Fibroblast of skin of abdomen (primary cell): ENCODE measurements at places on chromosomes 7 and 10.

DNA sequence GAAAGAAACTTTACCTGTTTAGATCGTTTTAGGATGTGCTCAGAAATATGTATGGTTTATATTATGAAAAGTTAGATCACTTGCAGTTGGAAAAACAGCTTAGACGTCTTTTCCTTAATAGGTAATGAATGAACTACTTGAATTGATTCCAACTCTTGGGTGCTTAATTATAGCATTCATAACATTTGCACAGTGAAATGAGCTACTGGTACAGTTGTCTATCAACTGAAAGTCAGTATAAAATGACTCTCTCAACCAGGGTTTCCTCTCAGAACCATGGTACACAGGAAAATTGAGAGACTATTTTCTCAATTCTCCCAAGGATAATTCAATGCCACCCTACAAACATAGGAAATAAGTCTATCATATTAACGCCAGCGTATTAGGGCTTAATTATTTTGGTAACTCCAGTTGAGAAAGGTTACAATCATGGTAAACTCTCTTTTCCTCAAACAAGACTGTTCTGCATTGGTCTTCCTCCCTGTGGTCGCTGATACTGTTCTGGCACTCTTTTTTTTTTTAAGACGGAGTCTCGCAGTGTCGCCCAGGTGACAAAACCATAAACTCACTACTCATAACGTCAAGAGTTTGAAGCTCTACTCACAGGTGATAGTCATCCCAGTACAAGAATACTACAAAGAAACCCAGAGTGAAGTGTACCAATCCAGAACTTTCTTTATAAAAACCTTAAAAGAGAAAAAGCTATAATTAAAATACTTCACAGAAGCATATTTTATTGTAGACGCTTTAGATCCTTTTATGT is 2.0 kb downstream of the ANLN start:
- no peak for DNase-seq

DNA sequence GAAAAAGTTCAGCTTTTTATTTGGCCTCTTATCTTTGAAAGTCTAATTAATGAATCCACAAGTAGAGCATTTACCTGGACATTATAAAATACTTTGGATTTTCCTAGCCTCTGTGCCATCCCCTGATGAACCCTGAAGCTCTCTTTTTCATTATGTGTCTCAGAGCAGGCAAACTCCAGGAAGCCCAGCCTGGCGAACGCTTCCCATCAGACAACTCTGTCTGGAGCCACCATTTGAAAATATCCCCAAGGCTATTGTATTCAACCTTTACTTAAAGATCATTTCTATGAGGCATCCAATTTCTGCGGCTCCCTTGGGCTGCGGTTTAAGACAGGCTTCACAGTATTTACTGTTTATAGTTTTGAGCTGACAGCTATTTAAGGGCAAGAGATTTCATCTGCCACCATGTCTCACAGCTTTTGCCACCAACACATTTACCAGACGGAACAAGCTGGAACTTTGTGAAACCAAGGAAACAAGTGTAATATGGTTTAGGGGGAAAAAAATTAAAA is 257.2 kb upstream of the GLI3 start:
- DNase-seq: no peak

DNA sequence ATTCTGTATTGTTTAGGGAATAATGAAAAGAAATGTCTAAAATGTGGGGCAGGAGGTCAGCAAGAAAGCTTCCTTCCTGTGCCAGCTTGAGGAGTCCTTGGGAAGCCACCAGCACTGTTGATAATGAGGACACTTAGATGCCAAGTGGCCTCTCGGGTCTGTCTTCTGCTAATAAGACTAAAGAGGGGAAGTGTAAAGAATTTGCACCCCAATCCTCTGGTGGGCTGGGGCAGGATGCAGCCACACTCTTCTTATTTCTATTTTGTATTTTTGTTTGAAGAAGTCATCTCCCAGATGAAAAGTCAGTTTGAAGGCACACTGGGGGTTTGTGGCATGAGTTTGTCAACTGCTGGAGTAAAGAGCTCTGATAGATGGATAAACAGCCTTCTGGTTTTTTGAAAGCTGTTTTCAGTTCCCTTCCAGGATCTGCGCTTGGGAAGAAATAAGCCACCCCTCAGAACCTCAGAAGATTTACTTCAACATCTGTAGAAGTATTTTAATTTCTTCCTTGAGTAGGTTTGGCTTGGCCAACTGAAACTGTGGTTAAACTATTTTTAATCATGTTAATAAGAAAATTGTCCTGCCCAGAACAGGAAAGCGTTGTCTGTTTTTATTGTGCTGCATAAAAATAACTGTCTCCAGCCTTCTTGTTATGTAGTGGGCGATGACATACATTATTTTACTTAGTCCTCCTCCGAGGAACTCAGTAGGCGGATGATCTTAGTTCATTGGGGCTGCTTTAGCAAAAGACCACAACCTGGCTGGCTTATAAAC is 128.8 kb upstream of the GPR26 start:
- no peak for DNase-seq

DNA sequence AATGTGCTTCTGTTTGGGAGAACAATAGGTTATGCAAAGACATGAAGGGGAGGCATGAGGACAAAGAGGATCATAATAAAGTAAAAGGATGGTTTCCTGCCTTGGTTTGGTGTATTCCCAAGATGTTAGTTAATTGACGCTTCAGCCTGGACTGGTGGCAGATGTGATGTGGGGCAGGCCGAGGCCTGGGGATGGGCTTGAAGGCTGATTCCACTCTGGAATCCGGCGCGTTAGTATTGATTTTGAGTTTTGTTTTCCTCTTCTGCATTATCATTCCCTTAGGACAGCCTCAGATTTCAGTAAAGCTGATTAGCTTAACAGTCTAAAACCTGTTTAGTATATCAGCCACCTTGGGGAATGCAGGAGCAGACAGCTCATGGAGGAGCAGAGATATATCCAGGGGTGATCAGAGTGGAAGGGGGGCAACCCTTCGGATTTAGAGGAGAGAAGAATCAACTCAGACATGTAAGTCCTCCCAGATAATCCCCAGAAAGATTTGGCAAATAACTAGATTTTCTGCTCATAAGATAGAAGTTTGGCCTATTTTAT is 159.8 kb upstream of the MTPN start:
- DNase-seq: no peak

DNA sequence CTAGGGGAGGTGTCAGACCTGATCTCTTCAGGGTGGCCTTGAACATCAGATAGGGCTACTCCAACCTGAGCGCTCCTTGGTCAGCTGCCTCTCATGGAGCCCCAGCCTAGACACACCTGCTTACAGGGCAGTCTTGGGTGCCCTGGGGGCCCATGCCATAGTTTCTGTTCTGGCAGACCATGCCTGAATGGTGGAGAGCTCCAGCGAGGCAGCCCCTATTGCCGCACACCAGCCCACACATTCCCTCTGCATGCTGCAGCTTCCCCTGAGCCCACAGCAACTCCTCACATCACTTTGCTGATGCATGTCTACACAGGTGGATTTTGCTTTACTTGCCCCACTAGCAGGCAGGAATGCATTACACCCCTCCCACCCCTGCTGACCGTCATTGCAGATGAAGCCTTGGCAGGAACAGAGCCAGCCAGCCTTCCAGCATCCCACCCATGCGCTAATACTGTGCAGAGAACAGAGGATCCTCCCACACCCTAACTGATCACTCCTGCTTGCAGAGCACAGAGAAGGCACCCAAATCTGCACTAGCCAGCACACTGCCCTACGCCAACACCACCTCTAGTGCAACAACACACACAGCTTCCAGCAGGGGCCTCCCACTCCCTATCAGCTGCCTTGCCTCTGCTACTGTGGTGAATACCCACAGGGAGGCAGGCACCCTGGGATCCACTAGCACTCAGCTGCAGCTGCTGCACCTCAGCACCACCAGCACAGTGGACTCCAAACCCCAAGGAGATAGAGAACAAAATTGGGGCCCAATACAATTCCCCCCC is 43.0 kb upstream of the GRM3 start:
- DNase-seq: no peak

DNA sequence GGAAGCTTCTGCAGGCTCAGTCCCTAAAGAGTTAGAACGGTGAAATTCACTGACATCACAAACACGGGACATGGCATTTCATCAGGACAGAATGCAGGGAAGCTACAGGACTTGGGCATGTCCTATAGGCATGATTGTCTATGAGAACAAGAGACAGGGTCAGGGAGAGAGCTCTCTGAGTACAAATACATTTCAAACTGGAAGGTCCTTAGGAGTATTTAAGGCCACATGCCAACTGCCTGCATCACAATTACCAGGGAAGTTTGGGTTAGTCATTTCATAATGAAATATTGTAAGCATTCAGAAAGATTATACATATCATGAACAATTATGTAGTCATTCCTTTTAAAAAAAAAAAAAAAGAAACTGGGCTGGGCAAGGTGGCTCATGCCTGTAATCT is 71.3 kb downstream of the CREB3L2 start:
- peak; percentile 88 for DNase-seq

GRCh38 chr7:77940647-77941046 is 142.1 kb downstream of the PHTF2 start:
- peak; percentile 29 for DNase-seq

DNA sequence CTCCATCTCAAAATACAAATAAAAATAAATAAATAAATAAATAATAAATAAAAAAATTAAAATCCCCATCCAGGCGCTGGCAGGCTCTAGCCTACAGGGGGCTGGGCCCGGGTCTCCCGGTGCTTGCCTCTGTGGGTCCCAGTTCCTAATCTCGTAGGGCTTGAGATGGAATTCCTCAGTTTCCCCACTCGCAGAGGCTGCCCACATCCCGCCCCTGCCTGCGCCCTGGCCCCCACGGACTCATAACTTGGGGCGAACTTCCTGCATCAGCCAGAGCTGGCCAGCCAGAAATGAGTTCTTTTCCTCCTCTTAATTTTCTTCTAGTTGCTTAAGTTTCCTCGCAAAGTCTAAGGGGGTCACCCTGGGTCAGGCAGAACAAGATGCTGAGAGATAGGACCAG is 22.0 kb upstream of the SRRM3 start:
- no peak for DNase-seq

GRCh38 chr7:45129181-45129800 is 17.8 kb upstream of the TBRG4 start:
- no peak for DNase-seq

DNA sequence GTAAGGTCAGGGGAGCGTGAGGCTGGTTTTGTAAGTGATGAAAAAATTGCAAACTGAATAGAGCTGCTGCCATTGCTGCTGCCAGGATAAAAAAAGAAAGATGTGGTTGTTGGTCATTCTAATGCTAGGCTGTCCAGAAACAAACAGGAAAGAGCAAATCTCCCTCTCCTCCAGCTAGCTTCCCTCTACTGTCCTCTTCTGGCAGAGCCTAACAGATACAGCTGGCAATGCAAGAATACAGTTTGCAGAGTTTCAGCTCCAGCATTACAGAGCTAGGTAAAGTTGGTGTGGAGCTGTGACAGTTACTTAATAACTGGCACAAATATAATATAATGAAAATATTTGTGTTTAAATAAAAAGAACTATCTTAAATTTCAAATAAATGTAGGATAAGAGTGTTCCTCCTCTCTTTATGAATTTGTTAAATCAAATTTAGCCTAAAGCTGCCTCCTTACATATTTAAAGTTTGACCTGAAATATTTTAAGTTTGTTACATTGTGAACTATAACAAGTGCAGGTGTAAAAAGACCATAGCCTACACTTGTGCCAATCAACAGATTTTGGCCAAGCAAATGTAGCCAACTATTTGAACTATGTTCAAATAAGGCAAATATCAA is 407.7 kb downstream of the SH2D4B start:
- DNase-seq: no peak

- DNase-seq: no peak
These were observed 59.3 kb downstream of the FAM13C start for GRCh38 chr10:59303018-59303417.

DNA sequence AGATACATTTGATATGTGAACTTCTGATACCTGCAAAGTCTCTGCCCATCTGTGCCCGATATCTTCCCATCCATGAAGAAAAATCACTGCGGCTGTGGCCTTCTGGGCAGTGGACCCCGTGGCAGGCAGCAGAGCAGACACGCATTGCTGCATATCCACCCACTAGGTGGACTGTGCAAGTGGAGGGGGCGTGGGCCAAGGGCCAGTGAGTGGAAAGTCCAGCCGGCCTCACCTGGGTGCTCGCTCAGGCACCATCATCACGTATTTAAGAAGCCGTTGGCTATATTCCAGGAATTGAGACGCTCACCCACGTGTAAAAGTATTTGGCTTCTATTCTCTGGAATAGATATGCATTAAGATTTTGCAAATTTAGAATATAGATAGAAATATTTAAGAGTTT is 30.8 kb upstream of the SLC13A1 start:
- DNase-seq: no peak

GRCh38 chr7:1025743-1026581 is 18.4 kb upstream of the GPR146 start:
- DNase-seq: no peak

GRCh38 chr10:19947215-19947614 is 131.0 kb downstream of the PLXDC2 start:
- no peak for DNase-seq

DNA sequence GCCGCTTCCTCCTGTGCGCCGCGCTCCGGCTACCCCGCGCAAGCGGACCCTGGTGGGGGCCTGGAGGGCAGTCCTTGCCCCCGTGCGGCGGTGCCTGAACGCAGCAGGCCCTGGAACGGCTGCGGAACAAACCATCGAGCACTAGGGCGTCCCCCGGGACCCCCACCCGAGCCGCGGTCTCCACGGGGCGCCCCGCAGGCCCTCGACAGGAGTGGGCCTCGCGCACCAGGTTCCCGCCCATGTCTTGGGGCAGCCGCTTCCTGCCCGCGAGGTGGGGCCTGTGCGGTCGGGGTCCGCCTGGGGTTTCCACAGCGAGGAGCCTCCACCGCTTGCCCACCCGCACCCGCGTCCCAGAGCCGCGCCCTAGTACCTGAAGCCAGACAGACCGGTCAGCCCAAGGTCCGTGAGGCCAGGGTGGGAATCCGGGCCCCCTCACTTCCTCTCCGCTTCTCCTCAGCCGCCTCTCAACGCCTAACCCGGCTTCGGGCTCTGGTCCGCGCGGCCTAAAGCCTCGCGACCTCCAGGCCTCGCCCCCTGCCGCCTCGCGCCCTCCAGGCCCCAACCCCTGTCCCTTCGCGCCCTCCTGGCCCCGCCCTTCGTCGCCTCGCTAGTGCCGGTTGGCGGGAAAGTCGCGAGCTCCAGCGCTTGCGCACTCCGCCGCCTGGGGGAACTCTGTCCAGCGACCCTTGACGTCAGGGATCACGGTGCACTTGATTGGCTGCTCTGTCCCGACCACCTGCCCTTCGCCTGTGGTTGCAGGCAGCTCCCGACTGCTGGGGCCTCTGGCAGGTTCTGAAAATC is 7.0 kb upstream of the GBX1 start:
- no peak for DNase-seq
